ENCODE measurements at places on chromosomes 1 and 21. TPM values are rescaled to one million over a fixed set of nuclear protein-coding genes. Genes with fewer than 3 reads are reported as not detected.

DNA sequence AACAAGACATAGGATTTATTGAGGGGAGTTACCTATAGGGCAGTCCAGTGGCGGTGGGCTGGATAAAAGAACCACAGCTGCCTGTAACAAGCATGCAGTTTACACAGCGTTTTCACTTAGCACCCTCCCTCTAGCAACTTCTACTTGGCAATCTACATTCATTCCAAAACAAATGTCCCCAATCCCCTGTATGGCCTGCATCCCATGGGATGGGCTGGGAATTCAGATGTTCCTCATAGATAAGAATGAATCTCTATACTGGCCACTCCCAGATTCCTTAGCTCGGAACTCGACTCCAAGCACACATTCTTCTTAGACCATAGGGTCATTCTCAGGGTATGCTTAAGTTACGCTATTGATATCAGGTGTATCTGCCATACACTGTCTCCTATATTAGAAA lies 33.3 kb downstream of the PCP4 start:
- H3K27me3 ChIP-seq, result no peaks in the 10 kb centered on the region
- no peak for DNase-seq
- H3K4me3 ChIP-seq, result no peak overlapping the region

- H3K36me3 ChIP-seq, result peaks cover 33% of the 10 kb centered on the region
- peaks cover 72% of the 10 kb centered on the region for H3K4me1 ChIP-seq
- no peaks in the 10 kb centered on the region for H3K27me3 ChIP-seq
- peak overlapping the region; percentile 81 for H3K27ac ChIP-seq
- DNase-seq, result peak; percentile 59
Measured at GRCh38 chr1:167474191-167474641, 44.1 kb downstream of the CD247 start.

DNA sequence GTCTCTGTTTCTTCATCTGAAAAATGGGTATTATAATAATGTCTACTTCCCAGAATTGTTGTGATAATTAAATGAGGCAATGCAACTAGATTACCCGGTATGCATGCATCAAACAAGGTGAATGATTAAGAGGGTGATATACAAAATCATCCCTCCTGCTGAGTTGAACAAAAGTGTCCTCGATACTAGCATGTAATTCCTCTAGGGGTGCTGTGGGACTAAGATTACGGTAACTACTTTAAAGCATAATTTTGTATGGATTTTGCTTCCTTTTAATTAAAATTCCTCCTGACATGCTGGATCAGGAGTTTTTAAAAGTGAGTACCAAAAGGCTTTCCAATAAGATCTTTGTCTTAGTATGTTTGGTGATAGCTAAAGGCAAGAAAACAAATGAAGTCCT lies 98.7 kb upstream of the PRMT6 start:
- H3K27me3 ChIP-seq, result no peaks in the 10 kb centered on the region
- H3K27ac ChIP-seq, result no peak overlapping the region
- no peak for DNase-seq
- H3K4me1 ChIP-seq, result no peaks in the 10 kb centered on the region
- no peak overlapping the region for H3K4me3 ChIP-seq

KIAA1614 gene
- total RNA-seq, result 0.38 TPM

- peaks cover 32% of the 10 kb centered on the region for H3K27me3 ChIP-seq
- H3K36me3 ChIP-seq, result no peaks in the 10 kb centered on the region
- no peak for DNase-seq
- no peak overlapping the region for H3K4me3 ChIP-seq
- no peak overlapping the region for H3K27ac ChIP-seq
- no peaks in the 10 kb centered on the region for H3K4me1 ChIP-seq
Measured at GRCh38 chr1:205447457-205448341, 8.1 kb downstream of the BLACAT1 start.

LCE2A gene
- total RNA-seq, result not detected

DNA sequence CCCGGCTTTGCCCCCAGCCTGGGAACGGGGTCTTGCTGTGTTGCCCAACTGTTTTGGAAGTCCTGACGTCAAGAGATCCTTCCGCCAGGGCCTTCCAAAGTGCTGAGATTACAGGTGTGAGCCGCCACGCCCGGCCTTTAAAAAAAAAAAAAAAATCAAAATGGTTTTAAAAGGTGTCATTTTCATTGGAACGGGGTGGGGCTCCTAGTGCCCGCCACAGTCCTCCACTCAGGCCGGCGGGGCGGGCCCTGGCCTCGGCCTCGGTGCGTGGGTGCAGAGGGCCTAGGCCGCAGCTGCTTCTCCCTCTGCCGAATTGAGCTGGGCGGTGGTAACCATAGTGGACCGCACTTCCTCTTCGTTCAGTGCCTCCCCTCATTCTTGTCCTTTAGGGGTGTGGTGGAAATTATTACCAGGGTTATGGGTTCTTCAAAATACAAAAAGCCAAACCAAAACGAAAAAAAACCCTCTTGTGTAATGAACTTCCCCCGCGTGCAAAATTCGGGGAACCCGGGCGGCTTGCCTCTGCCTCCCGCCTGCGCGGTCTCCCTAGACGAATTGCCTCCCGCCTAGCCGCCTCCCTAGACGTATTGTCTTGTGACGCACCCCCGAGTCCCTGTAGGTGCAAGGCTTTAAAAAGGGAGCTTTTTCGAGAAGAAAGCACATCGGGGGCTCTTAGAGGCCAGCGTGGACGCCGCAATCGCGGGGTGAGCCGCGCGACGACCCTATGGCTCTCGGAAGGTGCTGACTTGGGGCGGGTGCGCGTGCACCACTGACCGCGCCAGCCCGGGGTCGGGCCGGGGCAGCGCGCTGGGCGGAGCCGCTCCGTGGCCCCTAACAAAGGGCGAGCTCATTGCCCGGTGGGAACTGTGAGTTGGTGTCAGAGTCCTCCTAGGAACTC lies 10.5 kb upstream of the SPEN start:
- H3K4me3 ChIP-seq, result peak overlapping the region; percentile 46
- DNase-seq, result peak; percentile 21
- no peaks in the 10 kb centered on the region for H3K27me3 ChIP-seq
- peaks cover 39% of the 10 kb centered on the region for H3K4me1 ChIP-seq
- H3K27ac ChIP-seq, result peak overlapping the region; percentile 93

DNA sequence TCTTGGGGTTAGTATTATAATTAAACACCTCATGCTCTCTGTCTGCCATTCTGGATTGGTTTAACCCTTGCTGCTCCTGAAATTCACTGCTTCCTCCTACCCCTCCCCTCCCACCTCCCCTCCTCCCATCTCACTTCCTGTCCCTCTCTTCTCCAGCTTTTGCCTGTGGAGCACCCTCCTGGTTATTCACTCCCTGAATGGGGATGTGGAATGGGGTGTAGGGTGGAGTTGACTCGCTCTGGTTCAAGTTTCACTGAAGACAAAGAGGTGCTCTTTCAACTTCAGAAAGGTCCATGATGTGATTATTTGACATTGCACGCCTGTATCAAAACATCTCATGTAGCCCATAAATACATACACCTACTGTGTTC lies 160.5 kb downstream of the PLXNA2 start:
- no peaks in the 10 kb centered on the region for H3K4me1 ChIP-seq
- DNase-seq, result no peak
- no peak overlapping the region for H3K4me3 ChIP-seq
- no peak overlapping the region for H3K27ac ChIP-seq
- peaks cover 12% of the 10 kb centered on the region for H3K27me3 ChIP-seq

GCSAML gene
- 0.47 TPM for total RNA-seq

- H3K4me1 ChIP-seq, result no peaks in the 10 kb centered on the region
- no peak overlapping the region for H3K27ac ChIP-seq
- H3K4me3 ChIP-seq, result no peak overlapping the region
- DNase-seq, result no peak
- H3K36me3 ChIP-seq, result no peaks in the 10 kb centered on the region
Measured at GRCh38 chr1:65541161-65541560, 120.7 kb downstream of the LEPR start.

DNA sequence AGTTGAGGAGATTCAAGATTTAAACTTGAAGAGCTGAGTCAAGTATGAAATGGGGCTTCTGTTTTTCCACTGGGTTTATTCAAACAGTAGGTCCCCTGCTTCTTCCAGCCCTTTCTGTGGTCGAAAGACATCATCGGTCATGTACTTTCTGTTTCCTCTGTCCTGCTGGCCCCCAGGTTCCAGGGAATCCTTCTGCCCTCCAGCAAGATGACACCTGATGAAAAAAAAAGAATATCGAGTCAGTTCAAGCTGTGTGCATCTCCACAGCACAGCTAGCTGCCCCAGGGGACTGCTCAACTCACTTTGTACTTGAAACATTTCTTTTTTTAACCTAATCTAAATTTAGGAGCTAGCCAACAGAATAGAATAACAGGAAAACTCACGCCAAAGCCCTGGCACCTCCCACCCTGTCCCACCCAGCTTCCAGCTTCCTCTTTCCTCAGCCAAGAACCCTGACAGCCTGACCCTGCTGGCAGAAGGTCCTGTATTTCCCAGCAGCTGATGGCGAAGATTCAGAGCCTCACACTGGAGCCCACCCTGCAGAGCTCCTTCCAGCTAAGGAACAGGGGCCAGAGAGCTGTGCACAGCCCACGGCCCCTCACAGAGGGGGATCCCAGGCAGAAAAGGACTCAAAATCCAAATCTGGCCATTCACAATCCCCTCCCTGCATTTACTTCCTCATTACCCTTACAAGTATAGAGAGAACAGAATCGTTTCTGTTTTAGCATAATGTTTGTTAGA lies 176.5 kb downstream of the PSMG1 start:
- DNase-seq, result no peak
- peaks cover 11% of the 10 kb centered on the region for H3K4me1 ChIP-seq
- no peak overlapping the region for H3K4me3 ChIP-seq

GRCh38 chr1:10685196-10685807 lies 111.1 kb downstream of the CASZ1 start:
- H3K27ac ChIP-seq, result no peak overlapping the region
- H3K27me3 ChIP-seq, result peaks cover 4% of the 10 kb centered on the region
- H3K4me1 ChIP-seq, result peaks cover 18% of the 10 kb centered on the region
- DNase-seq, result no peak
- H3K4me3 ChIP-seq, result no peak overlapping the region

DIPK1A gene
- 15.3 TPM for total RNA-seq

MKNK1 gene
- total RNA-seq, result 54.5 TPM

DNA sequence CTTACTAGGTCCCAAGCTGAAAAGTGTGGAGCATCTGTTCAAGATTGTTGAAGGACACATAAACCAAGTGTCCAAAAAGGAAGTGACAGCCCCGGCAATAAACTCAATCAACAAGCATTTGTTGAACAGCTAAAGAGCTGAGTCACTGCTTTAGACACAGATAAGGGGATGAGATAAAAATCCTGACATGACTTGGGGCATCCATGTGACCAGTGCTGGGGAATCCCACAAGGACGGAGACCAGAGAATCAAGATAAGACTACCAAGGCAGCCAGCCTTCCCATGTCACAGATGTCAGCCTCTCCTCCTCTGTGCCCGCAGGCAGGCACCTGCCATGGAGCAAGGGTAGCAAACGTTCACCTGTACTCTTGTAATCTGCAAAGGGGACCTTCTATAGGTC lies 118.6 kb upstream of the KAZN start:
- no peaks in the 10 kb centered on the region for H3K36me3 ChIP-seq
- H3K27me3 ChIP-seq, result no peaks in the 10 kb centered on the region
- H3K4me3 ChIP-seq, result no peak overlapping the region
- no peak for DNase-seq
- no peak overlapping the region for H3K27ac ChIP-seq
- no peaks in the 10 kb centered on the region for H3K4me1 ChIP-seq

DNA sequence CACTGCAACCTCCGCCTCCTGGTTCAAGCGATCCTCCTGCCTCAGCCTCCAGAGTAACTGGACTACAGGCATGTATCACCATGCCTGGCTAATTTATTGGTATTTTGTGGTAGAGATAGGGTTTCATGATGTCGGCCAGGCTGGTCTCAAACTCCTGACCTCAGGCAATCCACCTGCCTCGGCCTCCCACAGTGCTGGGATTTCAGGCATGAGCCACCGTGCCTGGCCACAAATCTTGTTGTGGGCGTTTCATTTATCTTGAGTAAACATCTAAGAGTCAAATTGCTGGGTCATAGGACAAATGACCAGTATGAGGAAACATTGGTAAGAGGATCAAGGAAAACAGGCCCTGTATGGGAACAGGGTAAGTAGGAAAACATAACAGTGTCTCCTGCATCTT lies 17.9 kb downstream of the TMEM200B start:
- no peak overlapping the region for H3K4me3 ChIP-seq
- no peaks in the 10 kb centered on the region for H3K4me1 ChIP-seq
- no peak for DNase-seq
- H3K36me3 ChIP-seq, result peaks cover 39% of the 10 kb centered on the region
- no peaks in the 10 kb centered on the region for H3K27me3 ChIP-seq

TTC34 gene
- total RNA-seq, result 5.0 TPM

- no peak for DNase-seq
- no peaks in the 10 kb centered on the region for H3K27me3 ChIP-seq
- peaks cover 84% of the 10 kb centered on the region for H3K4me1 ChIP-seq
- no peak overlapping the region for H3K4me3 ChIP-seq
- H3K27ac ChIP-seq, result peak overlapping the region; percentile 84
Measured at GRCh38 chr1:167439301-167439988, 78.9 kb downstream of the CD247 start.

AMY2B gene
- 42.2 TPM for total RNA-seq

GRCh38 chr1:33979341-33979740 lies 115.5 kb downstream of the HMGB4 start:
- H3K36me3 ChIP-seq, result no peaks in the 10 kb centered on the region
- DNase-seq, result no peak
- no peak overlapping the region for H3K27ac ChIP-seq

- H3K4me1 ChIP-seq, result no peaks in the 10 kb centered on the region
- peaks cover 4% of the 10 kb centered on the region for H3K27me3 ChIP-seq
- peaks cover 11% of the 10 kb centered on the region for H3K36me3 ChIP-seq
- no peak overlapping the region for H3K27ac ChIP-seq
Measured at GRCh38 chr1:40776236-40777072, 7.1 kb upstream of the KCNQ4 start.

GRCh38 chr1:174189428-174190062 lies 30.2 kb downstream of the RABGAP1L start:
- DNase-seq, result no peak
- no peak overlapping the region for H3K27ac ChIP-seq

GRCh38 chr1:909861-910310 lies 13.8 kb upstream of the SAMD11 start:
- DNase-seq, result no peak
- H3K4me3 ChIP-seq, result no peak overlapping the region
- H3K4me1 ChIP-seq, result peaks cover 8% of the 10 kb centered on the region
- no peaks in the 10 kb centered on the region for H3K27me3 ChIP-seq

GRCh38 chr1:16243936-16244649 lies 7.1 kb upstream of the CPLANE2 start:
- no peak overlapping the region for H3K27ac ChIP-seq
- peak; percentile 68 for DNase-seq
- H3K4me3 ChIP-seq, result no peak overlapping the region
- no peaks in the 10 kb centered on the region for H3K4me1 ChIP-seq
- H3K36me3 ChIP-seq, result no peaks in the 10 kb centered on the region

CELF3 gene
- total RNA-seq, result not detected

GRCh38 chr1:234662148-234662547 lies 52.2 kb upstream of the IRF2BP2 start:
- no peak for DNase-seq
- H3K4me1 ChIP-seq, result no peaks in the 10 kb centered on the region
- no peaks in the 10 kb centered on the region for H3K36me3 ChIP-seq
- H3K4me3 ChIP-seq, result no peak overlapping the region
- H3K27ac ChIP-seq, result no peak overlapping the region

GRCh38 chr1:198447468-198447867 lies 93.0 kb downstream of the ATP6V1G3 start:
- no peak for DNase-seq
- no peaks in the 10 kb centered on the region for H3K4me1 ChIP-seq
- H3K36me3 ChIP-seq, result no peaks in the 10 kb centered on the region
- H3K27me3 ChIP-seq, result no peaks in the 10 kb centered on the region
- no peak overlapping the region for H3K27ac ChIP-seq
- no peak overlapping the region for H3K4me3 ChIP-seq

GRCh38 chr1:6867729-6868659 lies 82.7 kb downstream of the CAMTA1 start:
- H3K27me3 ChIP-seq, result no peaks in the 10 kb centered on the region
- no peak overlapping the region for H3K4me3 ChIP-seq
- no peaks in the 10 kb centered on the region for H3K4me1 ChIP-seq
- peaks cover 1% of the 10 kb centered on the region for H3K36me3 ChIP-seq
- DNase-seq, result no peak
